Stimulated activated CD8-positive, alpha-beta memory T cell treated with anti-CD3 and anti-CD28 coated beads, Interleukin-4, amount 100 ng/mL, for 24 hours (primary cell): ENCODE measurements at places on chromosomes 2 and 18.

- no peak for DNase-seq
Measured at GRCh38 chr18:11458447-11458846, 150.9 kb upstream of the SLC35G4 start.

DNA sequence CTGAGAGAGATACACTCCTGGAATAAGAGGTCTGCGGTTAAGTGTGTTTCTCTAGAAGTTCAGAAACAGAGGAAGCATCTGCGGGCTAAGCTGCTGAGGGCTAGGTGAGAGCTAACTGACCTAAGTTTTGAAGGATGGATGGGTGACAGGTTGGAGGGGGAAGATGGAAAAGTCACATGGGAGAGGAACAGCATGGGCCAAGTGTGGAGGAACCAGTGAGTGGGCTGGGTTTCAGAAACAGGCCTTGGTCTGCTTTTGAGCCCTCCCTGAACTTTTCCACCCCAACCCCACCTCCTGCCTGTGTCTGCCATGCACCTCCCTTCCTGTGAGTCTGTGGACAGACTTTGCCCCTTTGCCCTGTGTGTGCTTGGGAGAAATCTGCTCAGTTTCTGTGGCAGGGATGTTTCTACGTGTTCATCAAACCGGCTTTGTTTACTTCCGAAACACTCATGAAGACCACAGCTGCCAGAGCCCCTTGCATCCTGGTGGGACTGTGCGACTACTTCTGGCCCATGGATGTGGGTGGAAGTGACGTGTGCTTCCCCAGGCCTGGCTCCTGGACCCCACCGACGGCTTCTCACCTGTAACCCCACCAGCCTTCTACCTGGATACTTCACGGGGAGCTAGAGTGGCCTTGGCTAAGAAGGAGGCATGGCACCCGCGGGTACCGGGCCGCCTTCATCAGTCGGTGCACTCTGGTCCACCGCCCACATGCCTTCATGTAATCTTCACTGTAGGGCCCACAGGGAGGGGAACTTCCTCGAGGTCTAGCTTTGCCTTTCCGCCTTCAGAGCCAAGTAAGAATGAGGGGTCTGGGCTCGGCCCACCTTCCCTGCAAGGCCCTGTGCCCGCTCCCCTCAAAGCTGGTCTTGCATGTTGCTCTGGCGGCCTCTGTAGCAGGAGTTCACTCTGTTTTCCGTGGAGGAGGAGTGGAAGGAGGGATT is 1.4 kb upstream of the HPCAL1 start:
- no peak for DNase-seq

DNA sequence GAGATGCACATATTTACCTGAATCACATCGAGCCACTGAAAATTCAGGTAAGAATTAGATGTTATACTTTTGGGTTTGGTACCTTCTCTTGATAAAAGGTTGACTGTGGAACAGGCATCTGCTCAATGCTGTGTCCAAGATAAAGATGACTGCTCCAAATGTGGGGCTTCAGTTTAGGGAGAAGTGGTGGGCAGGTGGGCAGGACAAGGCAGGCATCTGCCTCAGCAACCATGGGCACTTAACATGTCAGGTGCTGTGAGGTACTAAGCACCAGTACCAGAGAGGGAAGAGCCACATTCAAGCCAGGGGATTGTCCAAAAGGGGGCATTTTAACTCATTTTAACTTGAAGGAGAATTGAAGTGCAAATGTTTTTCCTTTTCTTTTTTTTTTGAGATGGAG is 14.0 kb downstream of the TYMS start:
- DNase-seq, result no peak

DNA sequence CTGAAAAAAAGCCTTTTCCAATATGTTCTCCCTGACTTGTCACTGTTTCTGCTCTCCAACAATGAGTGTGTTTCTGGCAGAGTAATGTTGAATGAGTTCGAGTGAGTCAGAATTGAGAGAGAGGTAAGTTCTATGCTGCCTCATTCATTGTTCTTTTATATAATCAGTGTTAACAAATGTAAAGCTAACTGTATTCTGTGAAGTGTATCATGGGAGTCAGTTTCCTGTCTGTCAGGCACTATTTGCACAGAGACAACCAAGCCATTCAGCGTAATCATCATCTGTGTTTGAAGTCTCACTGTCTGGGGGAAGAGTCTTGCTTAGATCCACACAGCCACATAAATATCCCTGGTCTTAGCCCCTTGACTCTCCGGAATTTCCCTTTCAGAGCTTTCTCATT is 22.0 kb upstream of the UPP2 start:
- DNase-seq, result no peak

DNA sequence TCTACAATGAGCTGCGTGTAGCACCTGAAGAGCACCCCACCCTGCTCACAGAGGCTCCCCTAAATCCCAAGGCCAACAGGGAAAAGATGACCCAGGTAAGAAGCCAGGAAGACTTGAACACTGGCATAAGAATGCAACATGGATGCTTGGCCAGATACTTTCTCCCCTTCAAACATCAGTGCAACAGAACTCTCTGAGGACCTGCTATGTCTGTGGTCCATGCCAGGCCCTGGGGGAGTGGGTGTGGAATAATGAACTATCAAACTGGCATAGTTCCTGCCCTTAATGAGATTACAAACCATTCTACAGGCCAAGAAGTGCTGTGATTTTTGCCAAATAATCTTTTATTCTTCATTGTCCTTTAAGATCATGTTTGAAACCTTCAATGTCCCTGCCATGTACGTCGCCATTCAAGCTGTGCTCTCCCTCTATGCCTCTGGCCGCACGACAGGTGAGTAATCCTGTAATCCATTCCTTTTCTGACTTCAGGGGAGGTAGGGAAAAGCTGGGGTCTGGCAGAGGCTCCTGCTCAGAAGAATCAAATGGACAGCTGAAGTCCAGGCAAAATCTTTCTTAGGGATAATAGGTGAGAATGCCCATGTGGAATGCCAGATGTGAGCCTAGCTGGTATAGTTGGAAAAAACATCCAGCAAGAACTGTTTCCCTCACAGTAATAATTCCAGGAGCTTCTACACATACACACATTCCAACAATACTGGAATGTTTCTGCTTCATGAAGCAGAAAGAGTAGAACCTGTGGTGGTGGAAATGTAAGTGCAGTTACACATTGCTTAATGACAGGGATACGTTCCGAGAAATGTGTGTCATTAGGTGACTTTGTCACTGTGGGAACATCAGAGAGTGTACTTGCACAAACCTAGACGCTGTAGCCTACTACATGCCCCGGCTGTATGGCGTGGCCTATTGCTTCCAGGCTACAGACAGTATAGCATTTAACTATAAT is 16.2 kb downstream of the ACTG2 start:
- DNase-seq, result no peak

DNA sequence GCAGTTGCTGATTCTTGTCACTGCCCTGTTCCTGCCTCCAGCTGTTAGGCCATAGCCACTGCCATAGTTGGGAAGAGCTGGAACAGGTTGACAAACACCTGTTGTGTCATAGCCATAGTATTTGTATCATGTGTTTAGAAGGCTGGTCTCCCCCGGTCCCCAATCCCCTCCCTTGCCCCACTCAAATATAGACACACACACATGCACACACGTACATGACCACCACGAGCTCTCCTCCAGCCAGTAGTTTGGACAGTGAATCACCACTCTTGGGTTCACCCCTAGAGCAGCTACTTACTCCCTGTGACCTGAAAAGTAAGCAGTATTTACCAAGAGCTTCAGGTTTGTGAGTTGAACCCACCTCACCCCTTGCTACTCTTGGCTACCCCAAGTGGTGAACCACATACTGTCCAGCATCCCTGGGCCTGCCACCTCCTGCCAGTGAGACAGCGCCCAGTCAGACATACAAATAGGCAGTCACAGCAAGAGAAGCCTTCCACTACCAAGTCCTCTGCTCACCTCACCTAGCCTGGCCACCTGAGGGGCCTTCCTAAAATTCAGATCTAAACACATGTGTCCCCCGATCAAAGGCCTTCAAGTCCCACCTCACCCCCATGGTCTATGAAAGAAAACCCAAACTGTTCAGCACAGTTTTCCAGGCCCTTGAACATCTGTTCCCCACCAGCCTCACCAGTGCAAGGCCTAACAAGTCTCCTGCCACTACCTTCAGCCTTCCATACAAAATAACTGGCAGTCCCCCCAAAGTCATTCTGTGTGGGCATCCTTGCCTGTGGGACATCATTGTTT is 7.1 kb downstream of the PCBP1 start:
- DNase-seq, result no peak

GRCh38 chr2:205495819-205496218 is 186.5 kb upstream of the NRP2 start:
- no peak for DNase-seq
